Large intestine (tissue), 12 donors: ENCODE measurements at places on chromosomes 16 and 17. TPM values are rescaled to one million over a fixed set of nuclear protein-coding genes. Genes with fewer than 3 reads are reported as not detected.

PPP1R9B gene
- 30.7 TPM for polyA plus RNA-seq

DNA sequence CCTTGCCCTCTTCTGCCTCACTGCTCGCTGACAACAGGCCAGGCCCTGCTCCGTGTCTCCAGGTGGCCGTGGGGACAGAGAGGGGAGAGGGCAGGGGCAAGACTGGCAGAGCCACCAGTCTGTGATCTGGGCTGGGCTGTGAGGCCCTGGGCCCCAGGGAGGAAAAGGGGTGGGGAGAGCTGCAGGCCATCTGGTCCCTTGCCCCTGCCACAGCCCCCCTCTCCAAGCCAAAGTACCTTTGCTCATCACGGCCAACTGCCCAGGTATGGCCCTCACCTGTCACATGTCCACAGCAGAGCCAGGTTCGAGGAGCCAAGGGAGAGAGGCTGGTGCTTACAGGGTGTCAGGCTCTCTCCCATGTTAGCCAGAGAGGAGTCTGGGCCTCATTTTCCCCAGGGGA, 91.4 kb upstream of the LHX1 start:
- H3K27me3 ChIP-seq, result peaks cover 5% of the 10 kb centered on the region
- no peak for DNase-seq
- H3K4me3 ChIP-seq, result no peak overlapping the region
- H3K4me1 ChIP-seq, result peaks cover 3% of the 10 kb centered on the region

CD300LB gene
- 0.27 TPM for polyA plus RNA-seq

CDRT4 gene
- polyA plus RNA-seq, result 29.3 TPM

DNA sequence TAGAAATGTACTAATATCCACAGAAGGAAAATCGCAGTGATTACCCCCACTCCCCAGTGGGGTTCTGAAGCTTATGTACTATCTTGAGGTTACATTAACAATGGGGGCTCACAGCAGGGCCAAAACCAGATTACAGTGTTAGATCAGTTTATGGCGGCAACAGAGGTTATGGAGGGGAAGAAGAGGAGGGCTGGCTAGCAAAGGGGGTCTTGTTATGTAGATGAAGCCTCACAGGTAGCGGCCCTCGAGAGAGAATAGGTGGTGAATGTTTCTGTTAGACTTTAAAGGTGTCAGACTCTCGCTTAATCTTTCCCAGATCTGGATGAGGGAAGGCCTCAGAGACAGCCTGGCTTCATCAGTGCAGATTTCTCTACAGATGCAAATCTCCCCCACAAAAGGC, 22.2 kb downstream of the RNF112 start:
- H3K4me3 ChIP-seq, result no peak overlapping the region
- no peaks in the 10 kb centered on the region for H3K27me3 ChIP-seq
- DNase-seq, result no peak
- no peaks in the 10 kb centered on the region for H3K4me1 ChIP-seq

MPP2 gene
- 3.4 TPM for polyA plus RNA-seq

ZNF205 gene
- 12.8 TPM for polyA plus RNA-seq
